ENCODE measurements at places on chromosomes 1 and 21.

DNA sequence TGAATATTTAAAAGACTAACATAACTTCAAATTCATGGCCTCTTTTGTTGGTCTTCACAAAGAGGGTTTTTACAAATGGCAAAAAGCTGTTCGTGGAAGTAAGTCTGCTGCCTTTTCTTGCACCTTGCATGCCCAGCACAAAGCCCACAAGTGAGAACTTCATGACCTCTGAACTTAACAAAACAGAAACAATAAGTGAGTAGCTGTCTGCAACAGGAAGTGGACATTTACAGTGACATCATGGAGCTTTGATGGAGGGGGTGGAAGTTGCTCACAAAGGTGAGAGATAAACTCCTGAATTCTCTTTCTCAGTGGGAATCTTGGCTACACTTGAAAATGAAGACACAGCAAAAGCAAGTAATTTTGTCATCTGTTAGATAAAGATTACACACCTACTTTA lies 303.3 kb upstream of the DEPDC1 start:
- no peak for DNase-seq

- DNase-seq, result no peak
Observed at GRCh38 chr1:9840176-9840575, 16.4 kb upstream of the CLSTN1 start.

DNA sequence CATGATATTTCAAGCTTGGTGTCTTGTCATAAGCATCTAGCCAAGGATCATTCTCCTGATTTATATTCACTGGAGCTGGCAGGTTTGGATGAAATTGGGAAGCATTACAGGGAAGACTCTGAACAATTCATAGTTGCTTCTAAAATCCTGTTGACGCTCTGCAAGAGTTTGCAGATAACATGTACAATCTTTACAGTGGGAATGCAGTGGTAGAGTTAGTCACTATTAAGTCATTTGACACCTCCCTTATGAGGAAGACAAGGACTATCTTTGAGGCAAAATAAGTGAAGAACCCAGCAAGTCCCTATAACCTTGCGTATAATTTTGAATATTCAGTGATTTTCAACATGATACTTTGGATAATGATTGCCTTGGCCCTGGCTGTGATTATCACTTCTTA lies 45.3 kb upstream of the CRB1 start:
- no peak for DNase-seq

DNA sequence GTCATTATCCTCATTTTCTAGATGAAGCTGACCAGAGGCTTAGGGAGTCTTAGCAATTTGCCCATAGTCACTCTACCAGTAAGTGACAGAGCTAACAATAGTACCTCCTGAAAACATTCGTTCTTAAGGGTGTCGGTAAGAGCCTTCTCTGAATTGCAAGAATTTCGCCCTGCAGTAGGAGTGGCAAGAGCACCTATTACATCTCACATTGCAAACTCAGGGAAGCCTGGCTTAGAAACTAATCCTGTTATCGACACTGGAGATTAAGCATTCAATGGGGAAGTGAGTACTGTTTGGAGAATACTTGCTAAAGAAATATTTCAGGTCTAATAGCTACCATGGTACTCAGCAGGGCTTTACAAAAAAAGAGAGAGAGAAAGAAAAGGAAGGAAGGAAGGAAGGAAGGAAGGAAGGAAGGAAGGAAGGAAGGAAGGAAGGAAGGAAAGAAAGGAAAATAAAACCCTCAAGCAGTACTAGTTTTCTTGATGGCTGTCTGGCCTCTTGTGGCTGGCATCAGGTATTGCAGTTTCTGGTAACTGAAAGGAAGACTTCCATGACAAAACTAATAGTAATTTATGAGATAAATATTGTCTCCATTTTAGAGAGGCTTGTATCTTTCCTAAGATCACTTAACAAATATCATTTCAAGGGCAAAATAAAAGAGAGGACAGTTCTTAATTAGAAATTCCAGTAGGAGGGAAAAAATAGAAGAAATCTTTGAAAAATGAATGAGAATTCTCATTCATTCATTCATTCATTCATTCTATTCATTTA lies 10.4 kb downstream of the C1orf226 start:
- peak; percentile 30 for DNase-seq

DNA sequence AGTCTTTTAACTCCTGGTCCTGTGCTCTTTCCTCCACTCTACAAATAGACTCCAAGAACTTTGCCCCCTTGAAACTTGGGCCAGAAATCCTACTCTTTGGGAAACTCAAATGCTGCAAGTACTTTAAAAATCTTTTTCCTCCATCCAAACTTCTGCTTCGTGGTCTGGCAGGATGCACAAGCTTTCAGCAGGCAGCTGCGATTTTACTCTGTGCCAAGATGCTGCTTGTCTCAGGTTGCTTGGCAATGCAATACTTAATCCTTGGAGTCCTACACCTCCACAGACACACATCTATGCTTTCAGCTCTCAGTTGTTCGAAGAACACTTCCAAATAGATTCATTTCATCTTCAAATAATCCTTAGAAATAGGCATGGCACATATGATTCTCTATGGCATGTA lies 435.3 kb upstream of the USP24 start:
- DNase-seq, result no peak

DNA sequence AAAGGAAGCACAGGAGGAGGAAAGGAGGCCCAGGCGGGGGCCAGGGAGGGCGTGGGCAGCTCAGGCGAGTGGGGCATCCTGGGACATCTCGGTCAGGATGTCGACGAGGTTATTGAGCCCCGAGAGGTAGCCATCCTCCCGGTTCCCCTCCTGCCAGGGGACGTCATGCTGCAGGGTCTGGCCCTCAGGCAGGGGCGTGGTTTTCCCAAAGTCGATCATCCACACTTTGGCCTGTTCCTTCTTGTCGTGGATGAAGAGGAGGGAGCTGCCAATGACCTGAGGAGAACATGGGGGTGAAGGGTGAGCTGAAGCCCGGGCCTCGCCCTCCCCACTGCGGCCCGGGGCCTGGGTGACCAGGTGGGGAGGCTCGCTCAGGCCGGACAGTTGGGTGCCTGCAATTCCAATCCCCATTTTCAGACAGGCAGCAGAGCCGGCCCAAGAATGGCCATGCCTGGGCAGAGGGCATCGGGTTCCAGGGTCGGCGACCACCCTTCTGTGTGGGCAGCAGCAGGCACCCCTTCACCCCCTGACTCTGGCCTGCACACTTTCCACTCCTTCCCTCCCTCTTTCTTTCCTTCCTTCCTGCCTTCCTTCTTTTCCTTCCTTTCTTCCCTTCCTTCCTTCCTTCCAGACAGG lies 86.2 kb downstream of the STUM start:
- DNase-seq, result no peak

- no peak for DNase-seq
Observed at GRCh38 chr1:232872738-232873137, 67.5 kb downstream of the MAP10 start.

DNA sequence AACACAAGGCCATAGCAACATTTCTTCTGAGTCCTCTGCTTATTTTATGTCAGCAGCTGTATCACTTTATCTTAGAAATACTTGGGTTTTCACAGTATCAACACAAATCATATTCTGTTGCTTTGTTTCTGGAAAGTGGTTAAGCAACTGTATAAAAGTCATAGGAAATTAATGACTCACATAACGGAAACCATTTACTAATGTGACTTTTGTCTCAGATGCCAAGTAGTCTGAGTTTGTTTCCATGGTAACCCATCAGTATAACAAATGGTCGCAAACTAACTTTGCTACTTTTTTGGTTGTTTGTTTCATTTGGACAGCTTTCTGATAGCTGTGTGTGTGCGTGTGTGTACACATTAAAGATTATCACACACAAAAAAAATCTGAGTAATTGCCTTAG lies 31.1 kb downstream of the EEIG2 start:
- peak; percentile 61 for DNase-seq

DNA sequence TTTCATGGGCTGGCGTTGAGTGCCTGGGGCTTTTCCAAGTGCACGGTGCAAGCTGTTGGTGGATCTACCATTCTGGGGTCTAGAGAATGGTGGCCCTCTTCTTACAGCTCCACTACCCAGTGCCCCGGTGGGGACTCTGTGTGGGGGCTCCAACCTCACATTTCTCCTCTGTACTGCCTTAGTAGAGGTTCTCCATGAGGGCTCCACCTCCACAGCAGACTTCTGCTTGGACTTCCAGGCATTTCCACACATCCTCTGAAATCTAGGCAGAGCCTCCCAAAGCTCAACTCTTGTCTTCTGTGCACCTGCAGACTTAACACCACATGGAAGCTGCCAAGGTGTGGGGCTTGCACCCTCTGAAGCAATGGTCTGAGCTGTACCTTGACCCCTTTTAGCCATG lies 82.1 kb downstream of the CCDC18 start:
- no peak for DNase-seq

GRCh38 chr1:113691184-113691583 lies 68.1 kb downstream of the PHTF1 start:
- no peak for DNase-seq

- no peak for DNase-seq
Observed at GRCh38 chr1:48543854-48544253, 71.8 kb upstream of the SPATA6 start.

DNA sequence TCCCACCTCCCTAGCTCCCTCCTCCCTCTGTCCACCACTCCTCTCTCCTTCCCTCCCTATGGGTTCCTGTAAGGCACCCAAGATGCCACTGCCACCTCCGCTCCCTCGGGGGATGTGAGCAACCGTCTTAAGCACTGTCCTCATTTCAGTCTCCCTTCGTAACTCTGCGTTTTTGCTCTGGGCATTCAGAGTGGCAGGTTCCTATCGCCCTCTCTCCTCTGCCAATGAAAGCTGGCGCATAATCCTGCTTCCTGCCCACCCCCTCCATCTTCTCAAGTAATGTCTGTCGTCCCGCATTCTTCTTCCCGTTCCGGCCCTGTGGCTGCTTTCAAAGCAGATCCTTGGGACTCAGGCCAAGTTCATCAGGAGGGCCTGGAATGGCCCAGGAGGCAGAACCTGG lies 253.9 kb upstream of the TMEM51 start:
- DNase-seq, result no peak

- no peak for DNase-seq
Observed at GRCh38 chr21:16376673-16377072, 646.9 kb downstream of the USP25 start.

DNA sequence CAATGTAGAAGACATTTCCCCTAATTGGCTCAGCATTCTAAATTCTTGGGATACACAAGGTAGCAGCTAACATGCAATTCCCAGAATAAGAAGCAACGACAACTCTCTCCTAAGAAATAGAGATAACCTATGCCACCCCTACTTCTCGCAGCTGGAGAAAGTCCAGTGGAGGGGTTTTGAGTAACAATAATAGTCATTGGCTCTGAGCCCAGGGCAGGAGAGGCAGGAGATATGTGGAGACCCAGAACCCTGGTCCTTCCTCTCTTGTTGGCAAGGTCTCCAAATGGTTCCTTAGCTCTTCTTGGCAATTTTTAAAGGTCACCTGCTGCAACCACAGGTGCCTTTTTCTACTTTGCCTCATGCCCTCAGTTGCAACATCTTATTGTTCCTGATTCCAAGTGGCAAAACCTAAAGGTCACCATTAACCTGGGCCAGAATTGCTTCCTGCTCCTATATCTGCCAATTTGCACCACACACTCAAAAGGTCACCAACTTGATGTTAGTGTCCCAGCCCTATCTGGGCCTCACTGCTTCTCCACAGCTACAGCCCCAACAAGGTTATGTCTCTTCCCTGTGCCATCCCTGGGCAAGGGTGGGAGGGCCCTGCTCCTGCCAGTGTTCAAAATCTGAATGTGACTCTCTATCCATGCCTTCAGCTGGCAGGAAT lies 36.7 kb downstream of the TBX15 start:
- DNase-seq, result no peak

- no peak for DNase-seq
Observed at GRCh38 chr1:166221316-166221715, 54.5 kb upstream of the FAM78B start.

- no peak for DNase-seq
Observed at GRCh38 chr1:219883400-219884332, 44.7 kb downstream of the SLC30A10 start.

DNA sequence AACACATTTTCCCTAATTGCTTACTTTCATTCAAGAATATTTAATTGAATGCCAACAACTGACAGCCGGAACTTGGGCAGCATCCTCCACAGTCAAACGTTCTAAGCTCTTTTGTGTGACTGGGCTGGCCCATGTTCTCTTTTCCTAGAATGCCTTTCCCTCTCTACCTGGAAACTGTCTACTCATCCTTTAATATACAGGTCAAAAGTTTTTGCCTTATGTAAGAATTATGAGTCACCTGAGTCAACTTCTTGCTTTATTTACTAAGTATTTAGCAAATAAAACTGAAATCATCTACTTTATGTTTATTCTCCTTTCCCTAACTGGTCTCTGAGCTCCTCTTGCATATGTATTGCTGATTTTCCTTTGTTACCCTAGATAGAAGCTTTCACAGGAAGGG lies 172.2 kb downstream of the CHRM3 start:
- no peak for DNase-seq

DNA sequence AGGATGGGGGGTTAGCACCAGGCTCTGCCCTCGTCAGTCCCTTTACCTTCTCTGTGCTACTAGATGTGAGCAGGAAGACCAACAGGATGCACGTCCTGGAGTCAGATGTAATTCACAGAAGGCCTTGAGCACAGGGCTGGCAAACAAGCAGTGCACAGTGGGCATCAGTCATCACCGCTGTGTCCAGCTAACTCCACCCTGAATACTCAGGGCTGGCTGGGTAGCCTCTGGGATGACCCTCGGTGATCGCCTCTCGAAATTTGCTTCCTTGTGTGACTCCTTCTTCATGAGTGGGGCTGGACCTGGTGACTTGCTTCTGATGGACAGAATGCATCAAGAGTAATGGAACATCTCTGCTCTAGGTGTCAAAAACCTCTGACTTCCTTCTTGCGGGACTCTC lies 92.2 kb upstream of the TMPRSS2 start:
- DNase-seq, result no peak

- DNase-seq, result no peak
Observed at GRCh38 chr1:78090472-78091133, 44.8 kb downstream of the GIPC2 start.

DNA sequence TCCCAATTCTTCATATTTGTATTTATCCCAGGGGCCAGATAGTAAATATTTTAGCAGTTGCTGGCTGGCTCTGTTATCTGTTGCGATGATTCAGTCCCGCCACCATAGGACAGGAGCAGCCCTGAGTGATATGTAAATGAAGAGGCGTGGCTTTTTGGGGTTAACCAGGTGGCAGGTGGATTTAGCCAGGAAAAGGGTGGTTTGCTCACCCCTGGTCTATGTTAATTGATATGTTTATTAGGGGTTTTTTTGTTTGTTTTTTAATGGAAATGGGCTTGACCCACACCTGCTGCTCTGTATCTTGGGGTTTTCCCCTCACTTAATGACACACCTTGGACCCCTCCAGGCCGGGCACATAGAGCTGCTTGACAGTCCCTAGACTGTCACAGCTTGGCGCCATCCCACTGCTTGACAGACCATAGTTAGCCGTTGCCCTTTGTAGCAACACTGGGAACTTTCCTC lies 62.8 kb downstream of the PIK3CD start:
- DNase-seq, result no peak

Measured in AML-193 (cell line).